Activated CD8-positive, alpha-beta memory T cell treated with anti-CD3 and anti-CD28 coated beads for 1 hour (primary cell): ENCODE measurements at places on chromosomes 4 and X.

GRCh38 chr4:94558392-94558904 is 106.7 kb downstream of the PDLIM5 start:
- DNase-seq, result no peak

GRCh38 chr4:6776920-6777635 is 5.4 kb upstream of the KIAA0232 start:
- DNase-seq, result no peak

DNA sequence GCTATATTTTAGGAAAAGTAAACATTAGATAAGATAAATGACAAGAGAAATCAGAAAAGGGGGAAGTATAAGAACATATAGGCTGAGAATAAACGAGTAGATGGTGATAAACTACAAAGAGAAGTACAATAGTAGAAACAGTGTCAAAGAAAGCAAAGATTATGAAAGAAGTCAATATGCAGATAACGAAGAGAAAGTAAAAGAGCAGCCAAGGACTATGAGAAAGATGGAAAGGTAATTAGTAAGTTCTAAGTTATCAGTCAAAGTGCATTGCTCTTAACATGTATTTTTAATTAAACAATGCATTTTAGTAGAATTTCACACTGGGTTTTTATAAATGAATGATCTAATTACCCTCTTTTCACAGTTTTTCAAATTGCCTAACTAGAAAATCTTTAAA is 1801.3 kb upstream of the PCDH10 start:
- no peak for DNase-seq

DNA sequence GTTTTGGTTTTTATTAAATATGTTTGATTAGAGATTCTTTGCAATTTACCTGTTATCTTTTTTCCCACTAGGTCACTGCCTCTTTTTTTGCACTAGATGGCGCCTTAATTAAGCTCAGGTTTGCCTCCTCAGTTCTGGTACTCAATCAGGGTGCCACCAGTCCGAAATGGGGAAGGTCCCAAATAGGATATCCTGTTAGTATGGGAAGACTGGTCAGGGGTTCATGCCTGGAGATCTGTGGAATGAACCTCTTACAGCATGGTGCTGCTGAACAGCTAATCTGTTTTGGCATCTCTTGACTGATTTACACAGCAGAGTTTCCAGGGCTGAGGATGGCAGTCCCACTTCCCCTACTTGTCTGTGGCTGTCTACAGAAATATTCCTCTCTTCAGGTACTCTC is 24.2 kb upstream of the VSIG1 start:
- no peak for DNase-seq

DNA sequence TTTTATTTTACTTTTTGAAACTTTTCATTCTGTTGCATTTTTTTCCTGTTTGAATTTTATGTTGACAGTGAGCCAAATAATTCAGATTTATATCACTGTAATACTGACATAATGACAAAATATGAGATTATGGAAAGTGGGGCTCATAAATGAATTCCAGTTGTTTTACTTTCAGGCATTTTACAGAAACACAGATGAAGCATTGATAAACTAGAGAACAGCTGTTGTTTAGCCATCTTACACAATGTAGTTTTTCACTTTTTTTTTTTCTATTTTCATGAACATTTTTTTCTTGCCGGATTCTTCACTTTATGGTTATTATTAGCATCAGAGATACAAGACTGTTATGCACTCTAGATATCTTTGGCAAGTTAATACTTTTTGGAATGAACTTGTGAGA is 91.7 kb upstream of the PAQR3 start:
- DNase-seq, result no peak

GRCh38 chrX:119981286-119982070 is 37.9 kb upstream of the NKAP start:
- DNase-seq, result no peak

DNA sequence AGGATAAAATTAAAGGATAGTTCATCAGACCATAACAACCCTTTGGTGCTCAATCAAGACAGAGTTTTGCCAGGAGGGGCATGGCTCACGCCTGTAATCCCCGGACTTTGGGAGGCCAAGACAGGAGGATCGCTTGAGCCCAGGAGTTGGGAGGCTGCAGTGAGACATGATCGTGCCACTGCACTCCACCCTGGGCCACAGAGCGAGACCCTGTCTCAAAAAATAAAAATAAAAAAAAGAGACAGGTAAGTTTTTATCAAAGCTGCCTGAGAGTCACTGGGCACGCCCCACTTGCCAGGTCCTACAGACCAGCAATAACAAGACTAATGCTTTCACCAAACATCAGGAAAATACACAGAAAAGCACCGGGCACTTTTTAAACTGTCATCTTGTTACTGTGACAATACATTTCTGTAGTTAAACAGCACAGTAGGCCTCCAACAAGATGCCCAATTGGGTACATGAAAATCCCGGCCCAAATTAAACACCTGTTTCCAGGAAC is 765 bp downstream of the CFAP97 start:
- DNase-seq, result no peak

GRCh38 chrX:19544693-19545305 is 29.5 kb upstream of the MAP3K15 start:
- DNase-seq, result peak; percentile 6

DNA sequence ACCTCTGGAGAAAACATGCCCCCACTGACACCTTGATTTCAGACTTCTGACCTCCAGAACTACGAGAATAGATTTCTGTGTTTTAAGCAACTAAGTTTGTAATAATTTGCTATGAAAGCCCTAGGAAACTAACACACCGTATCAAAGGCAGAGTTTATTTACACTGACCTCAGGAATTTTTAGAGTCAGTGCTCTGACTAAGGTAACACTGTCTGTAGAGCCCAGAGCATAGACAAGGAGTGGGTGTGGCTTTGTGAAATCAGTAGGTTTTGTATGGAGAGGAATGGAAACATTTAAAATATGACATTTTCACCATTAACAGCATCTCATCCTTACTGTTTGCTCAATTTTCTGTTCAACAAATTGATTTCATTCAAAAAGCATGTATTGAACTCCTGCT is 764.4 kb upstream of the PCDH10 start:
- DNase-seq, result no peak

DNA sequence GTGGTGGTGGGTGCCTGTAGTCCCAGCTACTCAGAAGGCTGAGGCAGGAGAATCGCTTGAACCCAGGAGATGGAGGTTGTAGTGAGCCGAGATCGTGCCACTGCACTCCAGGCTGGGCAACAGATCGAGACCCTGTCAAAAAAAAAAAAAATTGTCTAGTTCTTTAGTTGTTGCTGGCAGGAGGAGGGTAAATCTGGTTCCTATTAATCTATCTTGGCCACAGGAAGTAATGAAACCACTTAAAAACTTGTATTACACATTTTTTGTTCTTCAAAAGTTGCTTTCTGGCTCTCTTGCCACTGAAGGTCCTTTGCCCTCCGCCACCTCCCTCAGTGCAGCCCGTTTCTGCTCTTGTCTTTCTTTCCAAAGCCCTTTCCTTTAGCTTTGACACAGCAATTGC is 102.9 kb upstream of the ARSJ start:
- no peak for DNase-seq

DNA sequence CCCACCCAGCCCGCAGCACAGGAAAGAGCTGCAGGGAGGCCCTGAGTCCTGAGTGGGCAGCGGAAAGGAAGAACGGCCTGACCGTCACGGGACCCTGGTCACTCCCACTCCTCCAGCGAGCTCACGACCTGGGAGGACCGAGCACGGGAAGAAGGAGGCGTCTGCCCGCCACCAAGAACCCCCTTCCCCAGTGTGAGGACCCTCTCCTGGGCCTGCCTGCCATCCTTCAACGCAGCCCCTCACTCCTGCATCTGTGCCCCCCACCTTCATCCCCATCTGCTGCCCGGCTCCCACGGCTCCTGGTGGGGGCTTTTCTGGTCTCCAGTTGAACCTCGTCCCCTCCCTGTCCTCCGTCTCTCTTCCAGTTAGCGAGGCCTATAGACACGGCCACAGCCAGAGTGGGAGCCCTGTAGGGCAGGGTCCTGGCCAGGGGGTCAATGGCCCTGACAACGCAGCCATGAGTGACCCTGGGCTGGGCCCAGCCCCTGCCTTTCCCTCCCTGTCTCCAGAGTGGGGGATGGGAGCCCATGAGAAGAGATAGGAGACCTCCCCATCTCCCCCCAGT is 41.3 kb upstream of the MXD4 start:
- DNase-seq, result no peak

DNA sequence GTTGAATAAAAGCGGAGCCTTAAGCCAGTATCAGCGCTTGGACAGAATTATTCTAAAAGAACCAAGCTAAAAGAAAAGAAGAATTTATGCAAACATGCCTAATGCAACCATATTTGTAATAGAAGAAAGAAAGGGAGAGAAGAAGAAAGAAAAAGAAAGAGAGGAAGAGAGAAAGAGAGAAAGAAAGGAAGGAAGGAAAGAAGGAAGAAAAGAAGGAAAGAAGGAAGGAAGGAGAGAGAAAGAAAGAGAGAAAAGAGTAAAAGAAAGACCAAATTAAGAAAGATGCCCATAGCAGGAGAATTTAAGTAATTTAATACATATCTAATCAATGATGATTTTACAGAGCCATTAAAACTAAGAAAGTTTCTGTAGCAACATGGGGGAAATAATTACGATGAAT is 30.9 kb upstream of the TMEM150C start:
- DNase-seq, result no peak

DNA sequence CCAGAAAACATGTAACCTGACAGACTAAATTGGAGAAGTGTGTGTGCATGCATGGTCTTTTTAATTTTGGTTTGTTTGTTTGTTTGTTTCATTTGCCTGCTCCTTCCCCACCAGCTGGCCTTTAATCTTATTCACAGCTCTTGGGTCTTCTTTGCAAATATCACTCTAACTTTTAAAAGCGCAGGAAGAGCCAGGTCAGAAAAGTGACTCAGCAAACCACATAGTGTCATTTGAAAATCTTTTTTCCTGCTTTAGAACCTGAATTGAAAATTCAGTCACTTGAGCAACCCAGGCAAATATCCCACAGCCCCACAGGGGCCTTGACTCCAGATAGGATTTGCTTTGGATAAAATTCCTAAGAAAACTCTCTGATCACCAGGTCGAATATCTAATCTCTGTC is 4.6 kb downstream of the TMEM255A start:
- DNase-seq, result no peak

DNA sequence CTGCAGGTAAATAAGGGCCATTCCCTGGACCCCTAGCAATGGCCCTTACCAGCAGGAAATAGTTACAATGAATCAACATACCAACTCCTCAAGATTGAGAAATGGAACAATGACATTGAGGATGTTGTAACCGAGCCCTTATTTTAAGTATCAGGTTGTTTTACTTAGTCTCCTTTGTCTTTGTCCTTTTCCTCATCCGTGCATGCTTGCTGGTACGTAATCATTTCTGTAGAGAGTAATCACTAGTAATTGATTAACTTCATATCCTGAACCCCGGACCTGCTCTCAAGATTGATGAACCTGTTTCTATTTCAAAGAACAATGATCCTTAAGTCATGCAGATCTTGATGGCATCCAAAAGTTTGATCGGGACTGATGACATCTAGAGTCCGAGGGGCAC is 98.6 kb upstream of the LANCL3 start:
- no peak for DNase-seq

- no peak for DNase-seq
These were observed 4.1 kb downstream of the TDO2 start for GRCh38 chr4:155907556-155907955.

DNA sequence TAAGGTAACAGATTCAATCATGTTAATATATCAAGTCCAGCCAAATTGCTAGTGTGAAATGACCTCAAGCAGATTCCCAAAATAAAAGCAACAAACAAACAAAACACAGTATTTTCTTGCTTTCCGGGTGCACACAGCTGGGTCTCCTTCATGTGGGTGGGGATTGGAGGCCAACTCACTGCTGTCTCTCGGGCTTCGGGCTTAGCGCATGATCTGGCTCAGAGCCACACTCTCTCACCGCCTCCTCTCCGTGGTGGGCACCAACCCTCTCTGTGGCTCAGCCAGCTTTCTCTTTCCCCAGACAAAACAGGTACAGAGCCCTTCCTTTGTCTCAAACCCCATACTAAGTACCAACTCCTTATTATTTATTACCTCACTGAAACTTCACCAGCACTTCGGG is 2.9 kb upstream of the REELD1 start:
- no peak for DNase-seq

DNA sequence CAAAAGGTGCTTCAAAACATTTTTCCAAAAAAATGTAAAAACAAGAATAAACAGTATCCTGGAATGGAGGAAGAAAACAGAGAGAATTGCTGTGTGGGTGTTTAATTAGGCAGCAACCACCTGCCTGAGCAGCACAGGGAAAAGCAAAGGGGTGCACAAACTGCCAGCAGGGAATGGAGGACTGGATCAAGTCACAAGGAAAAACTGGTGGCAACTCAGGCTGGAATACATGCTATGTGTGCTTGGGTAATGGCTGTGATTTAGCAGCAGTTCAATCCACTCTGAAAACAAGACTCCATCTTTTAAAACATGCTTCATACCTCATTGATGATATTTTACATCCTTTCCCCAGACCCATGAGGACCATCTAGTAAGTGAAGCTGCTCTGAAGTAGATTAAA is 179.5 kb downstream of the HS6ST2 start:
- no peak for DNase-seq

GRCh38 chr4:60913671-60914070 is 286.5 kb upstream of the ADGRL3 start:
- no peak for DNase-seq

DNA sequence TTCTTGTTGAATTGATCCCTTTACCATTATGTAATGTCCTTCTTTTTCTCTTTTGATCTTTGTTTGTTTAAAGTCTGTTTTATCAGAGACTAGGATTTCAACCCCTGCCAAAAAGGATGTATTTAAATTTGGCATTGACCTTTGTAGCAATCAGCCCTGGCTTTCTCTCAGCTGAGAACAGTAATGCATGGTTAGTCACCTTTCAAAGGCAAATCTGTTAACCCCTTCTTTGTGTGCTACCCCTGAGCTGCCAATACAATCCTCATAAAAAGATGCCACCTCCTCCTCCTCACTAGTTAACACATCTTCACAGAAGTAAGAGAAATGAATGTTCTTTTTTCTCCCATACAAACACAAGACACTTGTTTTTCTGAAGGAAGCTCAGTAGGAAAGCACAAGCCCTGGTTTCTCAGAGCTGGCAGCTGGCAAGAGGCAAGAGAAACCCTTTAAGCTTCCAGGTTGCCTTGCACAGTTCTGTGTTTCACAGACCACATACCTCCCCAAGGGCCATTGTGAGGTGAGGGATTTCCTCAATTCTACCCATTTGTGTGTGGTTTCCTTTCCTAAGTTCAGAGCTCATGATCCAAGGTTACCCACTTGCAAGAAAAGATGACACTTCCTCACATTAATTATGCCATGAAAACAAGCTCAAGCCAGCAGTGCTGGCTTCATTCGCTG is 122.6 kb downstream of the RCHY1 start:
- no peak for DNase-seq

DNA sequence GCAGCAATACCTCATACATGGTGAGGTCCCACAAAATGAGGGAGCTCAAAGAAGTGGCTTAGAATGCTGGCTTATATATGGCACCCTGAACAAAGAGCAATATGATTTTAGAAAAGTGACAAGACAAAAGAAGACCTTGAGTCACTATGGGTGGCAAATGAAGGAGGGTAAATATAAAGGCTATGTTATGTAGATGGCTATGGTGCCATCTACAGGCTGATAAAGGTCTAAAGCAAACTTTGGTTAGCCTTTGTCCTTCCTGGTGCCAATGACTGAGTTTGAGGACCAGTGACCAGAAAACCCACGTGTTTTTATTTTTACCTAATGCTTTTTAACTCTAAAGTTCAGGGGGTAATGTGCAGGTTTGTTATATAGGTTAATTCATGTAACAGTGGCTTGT is 151.8 kb downstream of the CCNG2 start:
- DNase-seq, result no peak
